ENCODE measurements at places on chromosomes 11 and 22.
A peak's percentile ranks its signal among the peaks of the same experiment; 100 is the strongest.

GRCh38 chr11:120540744-120541465 lies 29.4 kb downstream of the GRIK4 start:
- DNase-seq = no peak

DNA sequence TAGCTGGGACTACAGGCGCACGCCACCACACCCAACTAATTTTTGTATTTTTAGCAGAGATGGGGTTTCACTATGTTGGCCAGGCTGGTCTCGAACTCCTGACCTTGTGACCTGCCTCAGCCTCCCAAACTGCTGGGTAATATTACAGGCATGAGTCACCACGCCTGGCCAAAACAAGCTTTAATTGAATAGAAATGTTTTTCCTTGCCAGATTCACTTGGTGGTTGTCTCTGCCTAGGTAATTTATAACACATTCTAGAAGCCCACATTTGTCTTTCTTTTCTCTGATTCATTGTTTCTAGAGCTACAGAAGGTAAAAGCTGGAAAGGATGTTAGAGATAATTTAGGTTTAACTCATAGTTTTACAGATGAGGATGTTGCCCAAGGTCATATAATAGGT lies 41.3 kb downstream of the CECR2 start:
- DNase-seq = no peak

DNA sequence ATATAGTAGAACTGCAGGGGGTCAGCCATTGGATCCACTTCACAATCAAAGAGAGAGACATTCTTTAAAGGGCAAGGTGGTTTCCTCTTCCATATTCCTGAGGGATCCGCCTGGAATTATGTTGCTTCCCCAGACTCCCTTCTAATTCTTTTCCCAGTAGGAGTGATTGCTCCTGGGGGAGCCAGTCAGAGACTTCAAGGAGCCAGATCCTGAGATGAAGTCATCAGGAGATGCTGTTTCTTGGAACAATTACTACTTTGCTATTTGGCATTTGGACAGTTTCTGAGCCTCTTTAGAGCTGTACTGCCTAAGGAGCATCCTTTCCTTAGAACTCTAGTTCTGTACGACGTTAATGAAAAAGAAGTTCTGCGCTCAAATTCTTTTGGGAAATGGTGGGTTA lies 1.9 kb upstream of the OR9Q2 start:
- no peak for DNase-seq

DNA sequence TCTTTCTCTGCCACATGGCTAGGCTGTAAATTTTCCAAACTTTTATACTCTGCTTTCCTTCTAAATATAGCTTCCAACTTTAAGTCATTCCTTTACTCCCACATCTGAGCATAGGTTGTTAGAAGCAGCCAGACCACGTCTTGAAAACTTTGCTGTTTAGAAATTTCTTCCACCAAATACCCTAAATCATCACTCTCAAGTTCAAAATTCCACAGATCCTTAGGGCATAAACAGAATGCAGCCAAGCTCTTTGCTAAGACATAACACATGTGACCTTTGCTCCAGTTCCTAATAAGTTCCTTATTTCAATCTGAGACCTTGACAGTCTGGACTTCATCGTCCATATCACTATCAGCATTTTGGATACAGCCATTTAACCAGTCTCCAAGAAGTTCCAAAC lies 749.9 kb downstream of the METTL15 start:
- DNase-seq = no peak

GRCh38 chr11:61960532-61960931 lies 6.9 kb downstream of the FTH1 start:
- no peak for DNase-seq

DNA sequence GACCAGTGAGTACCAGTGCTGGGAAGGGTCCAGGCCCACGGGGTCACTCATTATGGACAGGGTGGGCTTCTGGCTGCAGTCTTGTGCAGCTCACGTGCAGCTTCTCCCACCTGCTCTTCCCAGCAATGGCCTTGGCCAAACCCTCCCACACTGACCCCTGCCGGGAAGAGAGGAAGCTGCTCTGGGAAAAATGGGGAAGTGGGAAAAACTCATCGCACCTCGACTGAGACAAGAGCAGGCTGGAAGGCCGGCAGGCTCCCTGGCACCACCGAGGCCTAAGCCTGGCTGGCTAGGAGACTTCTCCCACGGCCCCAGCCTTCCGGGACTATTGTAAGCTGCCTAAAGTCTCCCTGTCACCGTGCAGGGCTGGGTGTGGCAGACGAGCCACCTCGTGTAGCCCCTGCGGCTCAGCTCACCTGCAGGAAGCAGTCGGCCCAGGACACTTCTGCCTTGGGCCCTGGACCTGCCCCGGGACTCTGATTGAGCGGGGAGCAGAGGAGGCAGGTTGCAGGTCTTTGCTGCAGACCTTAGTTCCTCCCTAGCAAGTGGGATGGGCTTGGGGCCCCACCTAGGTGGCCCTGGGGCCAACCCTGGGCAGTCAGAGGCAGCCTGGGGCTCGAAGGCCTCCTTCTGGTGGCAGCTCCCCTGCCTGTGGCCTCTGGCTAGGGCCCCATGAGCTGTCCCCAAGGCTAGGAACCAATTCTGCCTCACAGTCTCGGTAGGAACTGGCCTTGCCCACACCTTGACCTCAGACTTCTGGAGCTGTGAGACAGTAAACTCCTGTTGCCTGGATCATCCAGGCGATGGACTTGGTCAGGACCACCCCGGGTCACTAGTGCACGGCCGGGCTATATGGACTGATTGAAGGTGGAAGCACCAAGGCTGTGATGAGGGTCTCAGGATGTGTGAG lies 23.1 kb downstream of the MRGPRG start:
- DNase-seq = no peak

DNA sequence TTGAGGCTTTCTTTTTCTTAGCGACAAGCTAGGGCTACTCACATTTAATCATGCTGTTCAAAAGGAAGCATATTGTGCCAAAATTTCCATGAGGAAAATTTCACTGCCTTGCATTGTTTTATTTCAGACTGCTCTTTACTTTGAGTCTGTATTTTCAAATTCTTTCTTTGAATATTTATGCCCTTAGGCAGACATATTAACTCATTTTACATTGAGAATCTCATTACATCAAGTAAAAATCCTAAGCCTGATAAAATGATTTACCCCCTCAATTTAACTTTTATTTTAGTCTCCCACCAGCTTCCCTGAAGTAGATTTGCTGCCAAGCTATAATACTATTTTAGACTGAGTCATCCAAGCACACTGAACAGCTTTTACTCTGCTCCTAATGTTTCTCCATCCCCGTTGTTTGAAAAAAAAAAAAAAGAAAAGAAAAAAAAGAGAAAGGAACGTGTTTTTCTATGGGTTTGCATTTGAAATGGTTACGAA lies 189.3 kb upstream of the MTMR2 start:
- no peak for DNase-seq

DNA sequence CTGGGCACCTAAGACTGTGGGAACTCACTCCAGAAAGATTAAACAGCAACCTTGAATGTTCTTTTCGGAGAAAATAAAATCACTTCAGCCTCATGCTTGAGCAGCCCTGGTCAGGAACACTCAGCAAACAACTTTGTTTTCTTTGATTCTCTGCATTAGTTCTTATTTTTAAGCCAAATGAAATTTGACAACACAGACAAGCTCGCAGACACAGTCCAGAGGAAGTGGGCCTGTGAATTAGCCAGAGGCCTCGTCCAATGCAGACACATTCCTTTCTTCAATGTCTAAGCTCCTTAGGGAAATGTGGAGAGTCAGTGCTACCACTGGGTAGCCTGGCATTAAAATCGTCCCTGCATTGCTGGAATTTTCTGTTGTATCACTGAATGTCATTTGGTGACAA lies 62.9 kb upstream of the CSNK2A3 start:
- no peak for DNase-seq

- DNase-seq = no peak
These were observed 82.0 kb downstream of the SLC1A2 start for GRCh38 chr11:35337136-35337913.

DNA sequence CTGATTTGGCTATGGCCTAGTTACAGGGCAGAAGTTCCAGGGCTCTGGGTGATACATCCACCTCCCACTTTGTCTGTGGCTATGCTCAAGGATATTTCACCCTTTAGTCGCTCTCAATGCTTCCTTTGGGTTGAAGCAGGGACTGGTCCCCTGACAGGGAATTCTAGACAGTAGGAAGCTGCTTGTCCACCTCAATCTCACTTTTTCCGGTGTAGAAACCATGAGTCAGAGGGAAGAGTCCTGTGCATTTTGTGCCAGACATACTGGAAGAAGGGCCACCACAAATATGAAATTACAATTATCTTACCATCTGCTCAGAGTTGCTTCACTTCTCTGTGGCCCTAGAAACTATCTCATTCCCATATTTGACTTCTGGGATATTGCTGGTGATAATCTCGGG lies 413.7 kb upstream of the FAT3 start:
- DNase-seq = no peak

DNA sequence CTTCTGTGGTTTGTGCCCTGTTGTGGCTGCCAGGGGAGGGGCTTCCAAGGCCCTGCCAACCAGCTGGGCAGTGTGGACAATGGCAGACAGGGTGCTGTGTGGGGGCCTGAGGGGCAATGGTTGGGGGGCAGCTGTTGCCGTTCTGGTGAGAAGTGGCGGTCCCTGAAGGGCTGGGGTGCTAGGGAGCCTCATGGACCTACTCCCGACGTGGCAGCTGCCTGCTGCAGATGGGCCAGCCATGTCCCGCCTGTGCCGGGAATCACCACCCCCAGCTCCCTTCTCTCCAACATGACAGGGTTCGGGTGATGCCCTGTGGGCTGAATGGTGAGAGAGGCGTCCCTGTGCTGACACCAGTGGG lies 74.2 kb downstream of the KCNQ1 start:
- DNase-seq = no peak

DNA sequence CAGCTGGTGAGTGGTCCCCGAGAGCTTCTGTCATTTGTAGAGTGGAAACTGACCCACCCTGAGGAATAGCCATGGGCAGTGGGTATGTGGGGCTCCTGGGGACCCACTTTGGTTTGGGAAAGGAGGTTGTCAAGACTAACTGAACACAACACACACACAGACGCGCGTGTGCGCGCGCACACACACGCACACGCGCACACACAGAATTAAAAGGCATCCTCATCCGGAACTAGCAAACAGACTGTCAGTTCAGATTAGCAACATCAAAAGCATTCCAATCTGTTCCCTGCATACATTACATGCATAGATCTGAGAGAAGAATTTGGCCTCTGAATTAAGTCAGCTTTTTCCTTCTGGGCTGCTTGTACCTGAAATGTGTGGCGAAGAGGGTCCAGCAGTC lies 284.7 kb downstream of the ST3GAL4 start:
- DNase-seq = no peak

DNA sequence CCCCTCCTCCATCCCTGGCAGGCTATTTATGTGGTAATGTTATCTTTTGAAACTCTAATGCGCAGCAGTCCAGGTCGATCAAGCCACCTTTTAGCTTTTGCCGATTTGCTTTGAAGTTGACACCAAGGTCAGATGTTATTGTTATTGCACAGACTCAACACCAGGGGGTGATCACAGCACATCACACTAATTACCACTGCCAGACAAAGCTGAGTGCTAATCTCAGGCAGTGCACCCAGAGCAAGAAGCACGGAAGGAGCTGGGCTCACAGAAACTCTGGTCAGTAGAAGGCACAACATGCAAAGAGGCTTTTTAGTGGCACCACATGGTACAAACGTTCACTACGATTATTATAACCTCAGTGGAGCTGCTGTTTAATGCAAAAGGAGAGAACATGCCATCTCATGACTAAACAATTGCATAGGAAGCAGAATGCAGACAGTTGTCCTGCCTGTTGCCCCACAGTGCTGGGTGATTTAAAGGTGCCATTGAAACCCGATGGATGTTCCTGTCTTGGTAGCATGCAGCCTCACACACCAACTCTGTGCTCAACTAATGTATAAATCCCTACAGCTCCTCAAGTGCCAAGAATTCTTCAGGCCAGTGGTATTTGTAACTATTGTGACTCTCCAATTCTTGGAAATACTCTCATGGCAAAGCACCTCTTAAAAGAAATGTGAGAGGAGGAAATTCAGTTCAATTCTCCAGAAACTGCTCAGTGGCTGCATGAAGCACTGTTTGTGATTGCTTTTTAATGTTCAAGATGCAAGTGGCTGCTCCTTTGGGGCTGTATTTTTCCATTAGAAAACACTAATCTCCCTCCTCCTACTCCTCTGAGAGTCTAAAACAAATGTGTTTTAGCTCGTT lies 353.9 kb upstream of the DDI1 start:
- no peak for DNase-seq

DNA sequence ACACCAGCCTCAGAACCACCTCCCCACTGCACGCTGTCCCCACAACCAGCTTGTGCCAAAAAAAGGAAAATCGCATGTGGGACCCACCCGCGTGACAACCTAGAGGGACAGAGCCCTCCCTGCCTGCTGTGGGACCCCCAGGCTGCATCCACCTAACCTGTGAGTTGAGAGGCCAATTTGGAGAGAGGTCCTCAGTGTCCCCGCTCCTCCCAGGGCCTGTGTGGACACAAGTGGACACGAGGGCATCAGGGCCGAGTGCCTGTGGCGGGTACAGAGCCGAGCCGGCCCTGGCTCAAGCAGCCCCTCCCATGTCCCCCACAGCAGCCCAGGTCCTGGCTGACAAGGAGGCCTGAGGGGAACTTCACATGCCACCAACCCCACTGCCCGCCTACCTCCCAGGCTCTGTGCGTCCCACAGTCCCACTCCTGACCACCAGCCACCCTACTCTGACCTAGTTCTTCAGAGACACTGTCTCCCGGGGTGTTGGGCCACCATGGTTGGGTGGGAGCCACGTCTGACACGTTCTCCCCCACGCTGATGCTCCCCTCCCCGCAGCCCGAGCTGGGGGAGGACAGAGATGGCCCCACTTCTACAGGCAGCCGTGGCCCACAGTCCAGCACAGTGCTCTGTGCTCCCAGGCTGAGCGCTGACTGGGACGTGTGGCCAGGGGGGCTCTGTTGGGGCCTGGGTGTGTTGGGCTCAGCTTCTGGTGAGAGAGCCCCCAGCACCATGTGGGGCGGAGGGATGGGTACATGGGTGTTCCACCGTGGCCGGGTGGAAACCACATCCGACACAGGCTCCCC lies 19.2 kb downstream of the SELENOO start:
- DNase-seq = no peak

DNA sequence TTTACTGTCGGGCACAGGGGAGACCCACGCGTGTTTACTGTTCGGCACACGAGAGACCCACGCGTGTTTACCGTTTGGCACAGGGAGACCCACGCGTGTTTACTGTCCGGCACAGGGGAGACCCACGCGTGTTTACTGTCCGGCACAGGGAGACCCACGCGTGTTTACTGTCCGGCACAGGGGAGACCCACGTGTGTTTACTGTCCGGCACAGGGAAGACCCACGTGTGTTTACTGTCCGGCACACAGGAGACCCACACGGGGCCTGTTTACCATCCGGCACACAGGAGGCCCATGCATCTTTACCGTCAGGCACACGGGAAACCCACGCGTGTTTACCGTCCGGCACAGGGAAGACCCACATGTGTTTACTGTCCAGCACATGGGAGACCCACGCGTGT lies 525.1 kb downstream of the BRD1 start:
- no peak for DNase-seq

GRCh38 chr11:114073828-114074381 lies 14.4 kb downstream of the ZBTB16 start:
- DNase-seq = no peak

GRCh38 chr11:115298300-115299012 lies 205.8 kb downstream of the CADM1 start:
- no peak for DNase-seq

- no peak for DNase-seq
These were observed 68.0 kb upstream of the OLFML1 start for GRCh38 chr11:7417328-7417727.

GRCh38 chr22:37244114-37244921 lies at the start of gene RAC2:
RAC2 (minus strand) TSS chr22:37244269; CDS start chr22:37244148, 121 bp downstream.
- peak; percentile 84 for DNase-seq

- DNase-seq = no peak
These were observed 3.5 kb upstream of the LARGE1 start for GRCh38 chr22:33923660-33924246.
